ENCODE measurements at places on chromosomes 7 and 10. TPM values are rescaled to one million over a fixed set of nuclear protein-coding genes. Genes with fewer than 3 reads are reported as not detected.

DNA sequence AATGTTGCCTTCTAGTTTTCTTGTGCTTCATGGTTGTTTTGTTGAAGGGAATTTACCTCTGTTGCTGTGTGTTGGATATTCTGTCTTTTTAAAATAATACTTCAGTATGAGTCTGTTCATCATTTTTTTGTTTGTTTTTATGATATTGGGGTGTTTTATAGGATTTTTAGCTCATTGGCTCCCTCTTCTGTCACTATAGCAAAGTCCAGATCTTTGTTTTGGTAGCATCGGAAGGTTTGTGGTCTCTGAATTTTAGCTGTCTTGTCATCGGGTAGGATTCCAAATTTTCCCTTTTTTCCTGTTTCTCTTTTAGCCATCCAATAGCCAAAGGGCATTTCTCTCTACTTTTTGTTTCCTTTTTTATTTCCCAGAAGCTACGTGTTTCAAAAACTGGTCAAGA, 91.4 kb downstream of the EXOC4 start:
- no peak for DNase-seq

GRCh38 chr7:130020434-130020833, 30.7 kb downstream of the ZC3HC1 start:
- DNase-seq: no peak

The TRA2A gene
- total RNA-seq: 79.3 TPM

The VIPR2 gene
- 5.2 TPM for total RNA-seq

The CD36 gene
- 1.4 TPM for total RNA-seq
